ENCODE measurements at places on chromosomes 6 and 20. TPM values are rescaled to one million over a fixed set of nuclear protein-coding genes. Genes with fewer than 3 reads are reported as not detected.

The IL17F gene
- not detected for polyA plus RNA-seq

The NT5E gene
- polyA plus RNA-seq = 9.9 TPM

The PABPC1L gene
- polyA plus RNA-seq = 323 TPM

The OPRL1 gene
- polyA plus RNA-seq = 3.1 TPM

The NR2E1 gene
- not detected for polyA plus RNA-seq

The RHAG gene
- not detected for polyA plus RNA-seq

The TINAG gene
- polyA plus RNA-seq = not detected

DNA sequence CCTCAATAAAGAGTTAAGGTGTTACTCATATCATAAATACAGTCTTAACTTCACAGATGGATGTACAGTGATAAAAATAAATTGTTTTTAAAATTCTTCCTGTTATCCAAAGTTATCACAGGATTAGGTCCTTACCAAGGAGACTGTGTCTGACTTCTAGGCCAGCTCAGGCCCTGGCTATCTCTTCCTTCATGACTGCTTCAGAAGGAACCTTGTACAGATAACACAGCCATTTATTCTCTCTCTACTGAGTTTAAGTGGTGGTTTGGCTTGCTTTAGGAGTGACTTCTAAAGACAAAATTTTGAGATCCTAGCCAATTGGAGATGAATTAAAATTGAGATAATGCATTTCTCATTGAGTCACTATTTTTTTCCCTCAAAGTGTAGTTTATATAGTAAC lies 40.8 kb upstream of the RNF182 start:
- no peaks in the 10 kb centered on the region for H3K36me3 ChIP-seq
- DNase-seq = no peak
- H3K27me3 ChIP-seq = no peaks in the 10 kb centered on the region

DNA sequence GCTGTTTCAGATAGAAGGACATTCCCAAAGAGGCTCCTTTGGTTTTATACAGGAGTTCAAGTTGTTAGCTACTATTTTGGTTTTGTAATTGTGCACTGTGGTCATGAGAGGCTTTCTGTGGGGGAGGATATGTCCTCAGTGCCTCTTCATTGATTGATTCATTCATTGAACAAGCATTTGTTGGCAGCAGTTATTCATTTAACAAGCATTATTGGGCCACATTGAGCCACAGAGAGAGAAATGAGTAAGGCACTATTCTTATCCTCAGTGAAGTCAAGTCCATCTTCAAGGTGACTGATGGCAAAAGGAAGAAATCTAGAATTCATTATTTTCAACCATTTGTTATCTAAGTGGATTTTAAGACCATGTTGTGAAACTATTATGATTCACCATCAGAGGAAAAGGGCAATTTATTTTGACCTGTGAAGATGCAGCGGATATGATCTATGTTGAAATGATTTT lies 697.2 kb upstream of the CITED2 start:
- H3K4me3 ChIP-seq = no peak overlapping the region
- H3K36me3 ChIP-seq = no peaks in the 10 kb centered on the region
- H3K27ac ChIP-seq = no peak overlapping the region
- no peaks in the 10 kb centered on the region for H3K27me3 ChIP-seq
- no peak for DNase-seq

- DNase-seq = no peak
- H3K27me3 ChIP-seq = no peaks in the 10 kb centered on the region
- no peaks in the 10 kb centered on the region for H3K36me3 ChIP-seq
- no peak overlapping the region for H3K27ac ChIP-seq
These were observed 41.7 kb downstream of the MOCS1 start for GRCh38 chr6:39892490-39893129.

DNA sequence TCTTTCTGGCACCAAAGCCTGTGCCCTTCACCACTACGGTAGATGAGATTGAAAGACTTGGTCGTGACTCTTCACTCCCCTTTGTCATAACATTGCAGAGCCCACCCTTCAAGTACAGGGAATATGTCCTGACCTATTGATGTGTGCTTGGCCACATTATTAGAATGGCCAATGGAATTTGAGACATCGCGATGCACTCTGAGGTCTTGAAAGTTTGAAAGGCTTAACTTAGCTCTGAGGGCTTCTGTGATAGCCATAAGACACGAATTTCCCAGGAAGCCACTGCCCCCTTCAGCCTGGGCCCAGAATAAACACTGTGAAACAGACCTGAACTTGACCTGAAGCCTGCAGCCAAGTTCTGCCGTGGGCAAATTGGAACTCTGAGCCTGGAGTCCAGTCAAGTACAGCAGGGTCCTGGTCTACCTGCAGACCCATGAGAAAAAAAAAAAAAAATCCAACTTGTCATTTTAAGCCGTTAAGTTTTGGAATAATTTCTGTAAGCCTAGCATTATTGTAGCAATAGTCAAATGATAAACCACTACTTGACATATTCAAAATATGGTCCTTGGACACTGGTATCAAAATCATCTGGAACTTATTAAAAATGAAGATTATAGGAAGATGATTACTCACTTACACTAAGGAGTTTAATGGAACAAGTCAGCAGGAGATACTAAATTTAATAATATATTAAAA lies 36.9 kb upstream of the TRAF3IP2 start:
- no peaks in the 10 kb centered on the region for H3K27me3 ChIP-seq
- DNase-seq = peak; percentile 60
- no peaks in the 10 kb centered on the region for H3K4me1 ChIP-seq
- H3K27ac ChIP-seq = no peak overlapping the region
- no peak overlapping the region for H3K4me3 ChIP-seq
- no peaks in the 10 kb centered on the region for H3K36me3 ChIP-seq

DNA sequence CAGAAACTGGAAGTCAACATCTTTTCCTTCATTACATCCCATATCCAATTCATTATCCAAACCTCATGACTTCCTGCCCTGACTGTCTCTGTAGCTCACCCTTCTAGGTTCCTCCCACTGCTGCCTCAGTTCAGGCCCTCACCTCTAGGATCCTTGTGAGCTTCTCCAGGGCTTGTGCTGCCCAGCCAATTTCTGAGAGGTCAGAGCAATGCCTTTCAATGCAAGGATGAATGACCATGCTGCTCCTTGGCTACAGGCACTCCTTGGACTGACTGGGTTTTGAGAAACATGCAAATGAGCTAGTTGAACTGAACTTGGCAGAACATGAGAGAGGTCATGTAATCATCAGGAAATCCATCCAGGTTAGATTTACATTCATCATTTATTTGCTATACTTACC lies 173.4 kb downstream of the KIF16B start:
- H3K4me3 ChIP-seq = no peak overlapping the region
- H3K4me1 ChIP-seq = peaks cover 5% of the 10 kb centered on the region
- H3K27ac ChIP-seq = no peak overlapping the region
- no peaks in the 10 kb centered on the region for H3K27me3 ChIP-seq
- no peak for DNase-seq

DNA sequence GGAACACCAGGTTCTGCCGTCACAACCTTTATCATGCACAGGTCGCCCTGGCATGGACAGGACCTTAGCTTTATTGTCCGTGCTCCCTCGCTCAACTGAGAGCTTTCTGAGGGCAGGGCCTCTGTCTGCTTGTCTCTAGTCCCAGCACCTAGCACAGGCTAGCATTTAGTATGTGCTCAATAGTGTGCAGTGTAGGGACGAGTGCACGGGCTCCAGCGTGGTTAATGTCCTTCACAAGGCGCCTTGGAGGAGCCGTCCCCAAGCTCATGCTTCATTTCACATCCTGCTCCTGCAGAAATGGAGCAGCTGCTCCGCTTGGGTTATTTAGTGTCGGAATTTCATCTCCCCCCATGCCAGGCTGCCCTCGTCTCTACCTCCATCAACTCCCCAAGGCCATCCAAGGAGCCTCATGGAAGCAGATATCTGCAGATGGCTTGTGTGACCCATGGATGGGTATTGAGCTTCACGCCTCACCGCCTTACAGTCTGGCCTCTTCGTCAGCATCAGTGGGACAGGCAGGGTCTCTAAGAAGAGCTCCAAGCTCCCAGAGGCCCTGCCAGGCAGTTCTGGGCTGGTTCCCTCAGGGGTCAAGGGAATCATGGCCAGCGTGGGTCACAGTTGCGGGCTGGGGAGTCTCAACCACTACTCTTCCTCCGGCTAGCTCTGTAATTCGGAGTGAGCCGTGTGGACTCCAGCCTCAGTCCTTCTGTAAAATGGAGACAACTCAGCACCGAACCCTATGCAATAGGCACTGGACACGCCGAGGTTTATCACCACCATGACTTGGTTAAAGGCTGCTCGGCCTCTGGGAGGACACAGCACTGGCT lies 60.8 kb upstream of the APCDD1L start:
- no peak for DNase-seq
- H3K4me3 ChIP-seq = no peak overlapping the region
- no peaks in the 10 kb centered on the region for H3K36me3 ChIP-seq
- H3K4me1 ChIP-seq = no peaks in the 10 kb centered on the region
- H3K27ac ChIP-seq = no peak overlapping the region
- no peaks in the 10 kb centered on the region for H3K27me3 ChIP-seq

DNA sequence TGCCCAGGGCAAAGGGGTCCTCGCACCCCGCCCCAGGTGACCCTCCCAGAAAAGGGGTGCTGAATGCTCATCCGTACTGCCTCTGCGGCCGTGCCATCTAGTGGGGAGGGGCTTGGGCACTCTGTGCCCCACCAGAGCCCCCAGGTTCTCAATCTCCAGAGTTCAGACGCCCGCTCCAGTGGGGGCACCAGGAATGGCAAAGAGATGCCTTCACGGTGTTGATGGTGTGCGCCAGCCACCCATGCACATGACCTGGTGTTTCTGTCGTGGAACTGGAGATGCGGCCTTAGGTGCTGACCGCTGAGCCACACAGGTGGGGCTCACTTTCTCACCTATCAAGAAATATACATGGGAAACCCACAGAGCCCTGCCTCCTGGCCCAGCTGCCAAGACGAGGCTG lies 30.8 kb downstream of the GNAS-AS1 start:
- H3K27me3 ChIP-seq = no peaks in the 10 kb centered on the region
- H3K36me3 ChIP-seq = no peaks in the 10 kb centered on the region
- H3K27ac ChIP-seq = no peak overlapping the region
- DNase-seq = no peak
- H3K4me3 ChIP-seq = no peak overlapping the region
- H3K4me1 ChIP-seq = no peaks in the 10 kb centered on the region

DNA sequence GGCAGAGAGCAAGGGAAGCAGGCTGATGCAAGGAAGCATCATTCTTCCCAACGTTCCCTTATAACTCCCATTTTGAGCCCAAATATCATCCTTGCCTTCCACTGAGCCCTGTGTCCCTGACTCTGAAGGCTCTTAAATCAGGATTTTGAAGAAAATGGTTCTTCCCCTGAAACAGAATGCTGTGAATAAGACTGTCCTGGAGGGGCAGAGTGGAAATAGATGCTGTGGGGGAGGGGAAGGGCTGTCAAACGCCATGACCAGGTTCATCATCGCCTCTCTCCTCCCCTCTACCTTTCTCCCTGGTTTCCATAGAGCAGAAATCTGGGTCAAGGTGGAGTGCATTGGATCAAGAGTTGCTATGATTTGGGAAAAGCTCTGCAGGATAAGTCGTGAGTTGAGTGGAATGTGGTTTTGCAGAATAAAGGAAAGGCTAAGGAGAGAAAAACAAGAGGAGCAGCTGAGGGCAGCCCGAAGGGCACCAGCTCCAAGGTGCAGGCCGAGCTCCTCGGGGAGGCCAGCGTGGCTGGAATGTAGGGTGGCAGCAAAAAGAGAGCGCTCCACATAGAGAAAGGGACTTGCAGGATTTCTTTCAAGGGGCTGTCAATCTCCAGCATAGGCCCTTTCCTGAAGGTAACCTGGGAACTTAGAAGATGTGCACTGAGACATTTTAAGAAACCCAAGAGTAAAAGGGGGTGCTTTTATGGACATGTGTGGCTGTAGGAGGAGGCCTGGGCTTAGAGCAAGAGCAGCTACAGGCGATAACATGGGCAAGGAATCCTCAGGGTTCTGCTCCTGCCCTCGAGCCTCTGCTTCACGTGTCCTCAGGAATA lies 120.8 kb upstream of the CDYL start:
- H3K4me3 ChIP-seq = no peak overlapping the region
- no peak overlapping the region for H3K27ac ChIP-seq
- no peaks in the 10 kb centered on the region for H3K36me3 ChIP-seq
- DNase-seq = no peak
- no peaks in the 10 kb centered on the region for H3K4me1 ChIP-seq

- DNase-seq = no peak
- no peaks in the 10 kb centered on the region for H3K36me3 ChIP-seq
- no peak overlapping the region for H3K27ac ChIP-seq
These were observed 578 bp upstream of the PTGIS start for GRCh38 chr20:49568278-49569151.

DNA sequence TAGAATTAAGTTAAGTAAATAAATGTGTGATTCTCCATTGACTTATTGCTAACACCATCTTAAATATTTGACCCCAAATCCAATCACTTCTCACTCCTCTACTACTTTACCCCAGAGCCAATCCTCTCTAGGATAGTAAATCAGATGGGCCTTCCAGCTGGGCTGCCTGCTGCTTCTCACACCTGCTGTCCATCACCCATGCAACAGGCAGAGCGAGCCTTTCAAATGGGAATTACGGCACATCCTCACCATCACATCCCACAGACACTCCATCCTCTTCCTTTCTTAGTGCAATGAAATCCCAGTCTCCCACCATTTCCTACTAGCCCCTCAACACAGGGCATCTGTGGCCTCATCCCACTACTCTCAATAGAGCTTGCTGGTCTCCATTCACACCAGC lies 34.0 kb downstream of the HLA-F start:
- no peak for DNase-seq
- H3K36me3 ChIP-seq = peaks cover 6% of the 10 kb centered on the region
- H3K4me1 ChIP-seq = peaks cover 3% of the 10 kb centered on the region
- no peak overlapping the region for H3K27ac ChIP-seq

DNA sequence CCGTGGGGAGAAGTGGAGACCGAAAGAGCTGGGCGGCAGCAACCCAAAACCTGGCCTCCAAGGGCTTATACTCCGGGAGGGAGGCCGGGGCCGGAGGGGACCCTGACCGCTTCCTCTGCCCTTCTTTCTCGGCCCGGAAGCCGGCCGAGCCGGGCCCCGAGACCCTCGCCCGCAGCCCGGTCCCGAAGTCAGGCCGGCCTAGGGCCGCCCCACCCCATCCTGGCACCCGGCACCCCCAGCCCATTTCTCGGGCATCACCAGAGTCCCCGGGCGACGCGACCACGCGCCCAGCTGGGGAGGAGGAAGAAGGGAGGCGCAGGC lies 572 bp upstream of the ZDHHC14 start:
- H3K4me1 ChIP-seq = peaks cover 24% of the 10 kb centered on the region
- peak overlapping the region; percentile 90 for H3K4me3 ChIP-seq
- H3K36me3 ChIP-seq = no peaks in the 10 kb centered on the region
- H3K27me3 ChIP-seq = peaks cover 3% of the 10 kb centered on the region
- peak overlapping the region; percentile 55 for H3K27ac ChIP-seq
- DNase-seq = no peak

DNA sequence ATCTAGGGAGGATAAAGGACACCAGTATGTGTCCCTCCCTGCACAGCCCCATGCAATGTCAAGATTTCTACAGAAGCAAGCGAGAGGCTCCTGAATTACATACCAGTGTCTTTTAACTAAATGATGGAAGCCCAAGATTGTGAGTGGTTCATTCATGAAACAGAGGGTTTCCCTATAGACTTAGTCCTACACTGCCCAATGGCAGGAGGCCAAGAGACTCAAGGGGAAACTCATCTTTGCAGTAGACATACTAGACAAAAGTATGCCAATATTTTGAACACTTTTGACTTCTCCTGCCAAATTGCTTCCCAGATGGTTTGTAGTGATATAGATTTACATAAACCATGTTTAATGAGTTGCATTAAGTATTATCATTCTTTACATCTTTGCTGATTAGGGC lies 557.2 kb upstream of the JAG1 start:
- H3K27me3 ChIP-seq = no peaks in the 10 kb centered on the region
- no peaks in the 10 kb centered on the region for H3K36me3 ChIP-seq
- no peaks in the 10 kb centered on the region for H3K4me1 ChIP-seq
- no peak for DNase-seq

Measured in B cell (primary cell).